Activated CD8-positive, alpha-beta memory T cell treated with anti-CD3 and anti-CD28 coated beads, Interleukin-2, amount 10 ng/mL, durations not matched to agents 7 days and 5 days (primary cell): ENCODE measurements at places on chromosomes 12 and 14.

- no peak overlapping the region for H3K4me3 ChIP-seq
- no peak overlapping the region for H3K27ac ChIP-seq
- peaks cover 42% of the 10 kb centered on the region for H3K36me3 ChIP-seq
Observed at GRCh38 chr12:32690927-32691326, 11.8 kb downstream of the DNM1L start.

DNA sequence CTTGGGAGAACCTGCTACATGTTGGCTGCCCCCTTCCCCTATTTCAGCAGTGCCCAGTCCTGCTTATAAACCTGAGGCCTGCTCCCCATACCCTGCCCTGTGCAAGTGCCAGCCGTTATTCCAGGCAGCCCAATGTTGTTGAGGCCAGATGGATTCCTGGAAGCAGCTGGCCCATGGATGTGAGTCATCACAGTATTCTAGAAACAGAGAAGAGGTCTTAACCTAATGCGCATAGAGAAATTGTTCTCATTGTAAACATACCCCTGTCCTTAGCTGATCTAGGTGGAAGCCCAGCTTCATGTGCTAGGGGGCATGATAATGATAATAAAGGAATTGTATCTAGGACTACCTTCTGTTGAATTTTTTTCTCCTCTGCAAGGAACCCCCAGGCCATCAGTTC, 69.7 kb downstream of the TSPAN11 start:
- no peak overlapping the region for H3K27ac ChIP-seq
- DNase-seq, result no peak
- H3K4me1 ChIP-seq, result no peaks in the 10 kb centered on the region
- no peak overlapping the region for H3K4me3 ChIP-seq

- H3K27ac ChIP-seq, result no peak overlapping the region
- H3K36me3 ChIP-seq, result no peaks in the 10 kb centered on the region
- DNase-seq, result no peak
- H3K4me1 ChIP-seq, result no peaks in the 10 kb centered on the region
- H3K27me3 ChIP-seq, result no peaks in the 10 kb centered on the region
Observed at GRCh38 chr12:1350055-1350933, 244.1 kb downstream of the FBXL14 start.

- no peak overlapping the region for H3K4me3 ChIP-seq
- peaks cover 3% of the 10 kb centered on the region for H3K27me3 ChIP-seq
- no peak overlapping the region for H3K27ac ChIP-seq
- no peak for DNase-seq
Observed at GRCh38 chr14:76651410-76652055, 109.7 kb upstream of the VASH1 start.

DNA sequence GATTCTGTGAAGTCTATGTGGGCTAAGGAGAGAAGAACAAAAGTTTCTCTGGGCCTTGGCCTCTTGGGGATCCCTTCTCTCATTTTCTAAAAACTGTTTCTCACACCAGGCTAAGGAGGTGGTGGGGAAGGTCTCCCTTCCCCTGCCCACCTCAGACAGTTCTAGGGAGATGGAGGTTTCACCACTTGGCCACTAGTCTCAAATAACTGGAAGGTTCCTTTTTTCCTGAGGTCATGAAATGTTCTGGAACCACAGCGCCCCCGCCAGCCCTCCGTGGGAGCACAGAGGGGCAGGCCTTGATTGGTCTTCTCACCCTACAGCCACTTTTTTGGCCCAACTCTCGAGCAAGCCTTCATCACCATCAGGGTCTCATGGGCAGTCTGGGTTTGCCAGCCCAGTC, 12.6 kb downstream of the C12orf43 start:
- DNase-seq, result no peak
- peaks cover 4% of the 10 kb centered on the region for H3K4me1 ChIP-seq
- no peak overlapping the region for H3K4me3 ChIP-seq
- H3K27me3 ChIP-seq, result no peaks in the 10 kb centered on the region
- H3K27ac ChIP-seq, result no peak overlapping the region

GRCh38 chr12:3468836-3469235, 22.2 kb upstream of the PRMT8 start:
- no peak for DNase-seq
- H3K27ac ChIP-seq, result no peak overlapping the region
- no peaks in the 10 kb centered on the region for H3K36me3 ChIP-seq
- no peak overlapping the region for H3K4me3 ChIP-seq

GRCh38 chr12:91272461-91273063, 89.9 kb upstream of the DCN start:
- no peak overlapping the region for H3K4me3 ChIP-seq
- no peaks in the 10 kb centered on the region for H3K27me3 ChIP-seq
- H3K36me3 ChIP-seq, result no peaks in the 10 kb centered on the region
- DNase-seq, result no peak
- no peak overlapping the region for H3K27ac ChIP-seq
- no peaks in the 10 kb centered on the region for H3K4me1 ChIP-seq

GRCh38 chr12:127690161-127690560, 576.8 kb upstream of the TMEM132C start:
- no peak for DNase-seq
- no peaks in the 10 kb centered on the region for H3K4me1 ChIP-seq
- no peaks in the 10 kb centered on the region for H3K27me3 ChIP-seq

DNA sequence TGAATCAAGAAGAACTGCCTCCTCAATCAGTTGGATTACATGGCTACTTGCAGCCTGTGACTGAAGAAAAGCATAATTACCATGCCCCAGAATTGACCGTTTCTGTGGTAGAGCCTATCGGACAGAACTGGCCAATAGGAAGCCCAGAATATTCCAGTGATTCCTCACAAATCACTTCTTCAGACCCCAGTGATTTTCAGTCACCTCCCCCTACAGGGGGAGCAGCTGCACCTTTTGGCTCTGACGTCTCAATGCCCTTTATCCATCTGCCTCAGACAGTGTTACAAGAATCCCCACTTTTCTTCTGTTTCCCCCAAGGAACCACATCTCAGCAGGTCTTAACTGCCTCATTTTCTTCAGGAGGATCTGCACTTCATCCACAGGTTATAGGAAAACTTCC, 80.8 kb downstream of the RAD52 start:
- H3K4me3 ChIP-seq, result no peak overlapping the region
- H3K27ac ChIP-seq, result no peak overlapping the region
- peaks cover 29% of the 10 kb centered on the region for H3K36me3 ChIP-seq
- H3K4me1 ChIP-seq, result peaks cover 6% of the 10 kb centered on the region
- H3K27me3 ChIP-seq, result no peaks in the 10 kb centered on the region
- no peak for DNase-seq

- no peak overlapping the region for H3K4me3 ChIP-seq
- H3K27me3 ChIP-seq, result no peaks in the 10 kb centered on the region
- H3K4me1 ChIP-seq, result no peaks in the 10 kb centered on the region
- H3K27ac ChIP-seq, result no peak overlapping the region
Observed at GRCh38 chr12:20800160-20800559, 10.3 kb upstream of the SLCO1B3 start.

DNA sequence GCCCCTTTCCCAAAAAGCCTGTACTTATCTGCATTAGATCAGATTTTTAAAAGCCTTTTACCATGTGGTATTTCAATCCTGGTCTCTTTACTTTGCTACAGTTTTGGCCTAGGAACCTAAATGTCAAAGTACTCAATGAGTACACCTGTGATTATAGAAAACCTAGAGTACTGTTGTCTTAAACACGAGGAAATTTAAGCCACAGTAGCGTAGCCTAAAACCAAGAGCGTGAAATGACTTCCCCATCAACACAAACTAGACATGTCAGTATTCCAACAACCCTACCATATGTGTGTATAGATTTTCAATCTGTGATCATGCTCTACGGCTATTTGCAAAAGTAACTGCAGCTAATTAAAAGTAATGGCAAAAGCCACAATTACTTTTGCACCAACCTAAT, 52.7 kb upstream of the OR5AU1 start:
- H3K36me3 ChIP-seq, result peaks cover 83% of the 10 kb centered on the region
- H3K27ac ChIP-seq, result no peak overlapping the region
- no peak overlapping the region for H3K4me3 ChIP-seq
- no peak for DNase-seq
- no peaks in the 10 kb centered on the region for H3K27me3 ChIP-seq
- H3K4me1 ChIP-seq, result peaks cover 8% of the 10 kb centered on the region

DNA sequence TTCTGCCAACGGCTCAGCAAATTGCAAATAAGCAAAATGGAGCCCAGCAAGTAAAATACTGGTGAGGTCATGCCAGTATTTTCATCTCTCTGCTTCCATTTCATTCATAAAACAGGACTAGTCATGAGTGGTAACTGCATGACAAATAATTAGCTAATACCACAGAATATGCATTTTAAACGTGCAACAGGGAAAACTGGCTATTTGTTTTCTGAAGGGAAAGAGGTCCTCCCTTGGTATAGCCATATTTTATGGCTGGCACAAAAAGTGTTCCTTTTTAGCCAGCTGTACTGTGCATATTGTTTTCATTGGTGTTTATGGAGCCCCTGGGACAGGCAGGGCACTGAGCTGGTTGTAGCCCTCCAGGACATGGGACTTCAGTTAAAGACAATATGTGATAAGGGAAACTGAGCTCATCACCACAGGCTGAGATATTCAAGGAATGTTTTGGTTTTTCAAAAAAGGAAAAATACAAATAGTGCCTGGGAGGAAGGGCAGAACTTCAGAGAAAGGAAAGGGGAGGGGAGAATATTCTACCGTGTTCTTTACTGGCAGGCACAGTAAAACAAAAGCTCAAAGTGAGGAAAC, 26.1 kb upstream of the FOXN3 start:
- peak overlapping the region; percentile 66 for H3K27ac ChIP-seq
- peaks cover 40% of the 10 kb centered on the region for H3K4me1 ChIP-seq
- DNase-seq, result no peak
- no peaks in the 10 kb centered on the region for H3K27me3 ChIP-seq

GRCh38 chr14:24437736-24438067, 4.9 kb downstream of the SDR39U1 start:
- H3K27ac ChIP-seq, result peak overlapping the region; percentile 72
- H3K27me3 ChIP-seq, result peaks cover 1% of the 10 kb centered on the region
- H3K36me3 ChIP-seq, result peaks cover 44% of the 10 kb centered on the region

- H3K4me3 ChIP-seq, result no peak overlapping the region
- H3K27me3 ChIP-seq, result peaks cover 3% of the 10 kb centered on the region
- no peaks in the 10 kb centered on the region for H3K4me1 ChIP-seq
- H3K27ac ChIP-seq, result no peak overlapping the region
- H3K36me3 ChIP-seq, result no peaks in the 10 kb centered on the region
Observed at GRCh38 chr14:31881531-31882310, 195.4 kb upstream of the ARHGAP5 start.

DNA sequence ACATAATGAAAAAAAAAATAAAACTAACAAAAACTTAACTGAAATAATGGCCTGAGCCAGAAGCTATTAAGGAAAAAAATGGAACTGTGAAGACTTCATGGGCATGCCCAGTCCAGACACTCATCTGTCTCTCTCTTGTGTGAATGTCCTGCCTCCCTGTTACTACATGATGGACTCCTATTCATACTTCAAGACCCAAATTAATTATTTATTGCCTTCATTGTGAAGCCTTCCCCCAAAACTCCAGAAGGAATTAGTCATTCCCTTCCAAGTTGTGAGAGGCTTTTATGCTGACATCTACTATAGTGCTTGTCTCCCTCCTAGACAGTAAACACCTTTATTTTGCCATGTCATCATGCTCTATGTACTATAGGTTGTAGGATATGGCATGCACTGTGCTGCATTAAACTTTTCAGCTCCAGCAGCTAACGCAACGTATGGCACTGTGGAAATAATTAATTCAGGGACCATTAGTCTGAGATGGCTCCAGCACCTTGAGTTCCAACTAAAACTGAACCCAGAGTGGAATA, 25.0 kb upstream of the C12orf42 start:
- no peak for DNase-seq
- H3K27ac ChIP-seq, result no peak overlapping the region
- no peaks in the 10 kb centered on the region for H3K36me3 ChIP-seq
- H3K4me1 ChIP-seq, result no peaks in the 10 kb centered on the region

DNA sequence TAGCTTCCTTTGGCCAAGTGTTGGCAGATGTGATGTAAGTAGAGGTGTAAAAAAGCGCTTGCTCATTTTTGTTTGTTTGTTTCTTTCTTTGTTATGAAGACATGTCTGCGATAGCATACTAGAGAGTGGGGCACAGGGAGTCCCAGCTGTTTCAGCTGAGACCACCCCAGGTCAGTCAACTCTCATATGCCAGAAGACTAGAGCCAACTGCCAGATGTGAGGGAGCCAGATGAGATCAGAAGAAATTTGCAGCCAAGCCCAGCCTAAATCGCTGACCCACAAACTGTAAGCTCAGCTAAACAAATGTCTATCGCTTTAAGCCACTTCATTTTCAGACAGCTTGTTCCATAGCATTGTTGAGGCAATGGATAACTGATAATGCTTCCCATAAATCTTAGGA, 397.1 kb downstream of the APAF1 start:
- H3K36me3 ChIP-seq, result no peaks in the 10 kb centered on the region
- no peaks in the 10 kb centered on the region for H3K27me3 ChIP-seq
- H3K4me3 ChIP-seq, result no peak overlapping the region
- no peak overlapping the region for H3K27ac ChIP-seq
- no peaks in the 10 kb centered on the region for H3K4me1 ChIP-seq
- DNase-seq, result no peak

DNA sequence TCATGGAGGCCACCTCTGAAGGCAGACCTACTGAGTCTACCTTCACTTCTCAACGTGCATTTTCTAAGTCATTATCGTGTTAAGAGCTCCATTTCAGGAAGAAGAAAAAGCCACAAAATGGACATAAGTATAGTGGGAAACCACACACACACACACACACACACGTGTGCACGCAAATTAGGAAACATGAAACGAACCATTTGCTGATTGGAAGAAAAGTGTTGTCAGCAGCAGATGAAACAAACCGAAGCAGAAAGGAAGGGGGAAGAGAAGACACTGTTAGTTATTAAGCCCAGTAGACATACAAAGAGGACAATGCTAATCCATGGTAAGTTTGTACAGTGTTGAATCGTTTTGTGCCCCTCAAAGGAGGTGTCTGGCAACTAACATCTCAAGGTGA, 9.9 kb upstream of the VPS33A start:
- peaks cover 12% of the 10 kb centered on the region for H3K36me3 ChIP-seq
- H3K27ac ChIP-seq, result no peak overlapping the region
- no peak for DNase-seq
- no peak overlapping the region for H3K4me3 ChIP-seq
